ENCODE measurements at places on chromosomes 11 and 22.

- no peak for DNase-seq
Observed at GRCh38 chr11:105769627-105770026, 159.8 kb downstream of the GRIA4 start.

GRCh38 chr22:42560381-42560780 lies 6.6 kb downstream of the SERHL2 start:
- DNase-seq: no peak

DNA sequence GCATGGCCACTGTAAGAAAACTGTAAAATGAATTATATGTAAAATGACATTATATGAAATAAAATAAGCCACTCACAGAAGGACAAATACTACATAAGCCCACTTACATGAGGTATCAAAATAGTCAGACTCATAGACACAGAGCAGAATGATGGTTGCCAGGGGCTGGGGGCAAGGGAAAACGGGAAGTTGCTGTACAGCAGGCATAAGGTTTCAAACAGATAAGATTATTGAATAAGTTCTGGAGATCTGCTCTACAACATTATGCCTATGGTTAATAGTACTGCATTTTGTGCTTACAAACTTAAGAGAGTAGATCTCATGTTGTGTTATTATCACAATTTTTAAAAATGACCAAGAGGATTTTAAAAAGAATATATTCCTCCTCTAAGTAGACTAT lies 32.7 kb upstream of the HEPHL1 start:
- DNase-seq: no peak

DNA sequence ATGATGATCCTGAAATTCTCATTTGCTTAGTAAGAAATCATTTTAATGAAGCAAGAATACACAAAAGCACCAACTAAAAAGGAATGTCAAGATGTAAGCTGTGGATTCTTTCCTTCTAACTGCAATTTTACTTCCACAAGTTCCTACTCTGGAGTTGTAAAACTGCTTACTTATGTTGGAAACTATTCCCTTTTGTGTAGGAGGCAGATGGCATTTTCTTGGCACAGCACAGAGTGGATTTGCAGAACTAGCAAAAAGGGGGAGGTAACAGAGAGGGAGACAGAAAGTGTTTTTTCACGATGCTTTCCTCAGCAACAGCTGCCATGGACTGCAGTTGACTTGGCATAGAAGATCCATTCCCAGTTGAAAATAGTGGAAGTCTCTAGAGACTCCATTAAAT lies 1112.0 kb upstream of the RAG2 start:
- no peak for DNase-seq

GRCh38 chr11:43546561-43547429 lies 133.7 kb upstream of the HSD17B12 start:
- DNase-seq: no peak

- DNase-seq: no peak
Observed at GRCh38 chr11:118948000-118948399, 8.1 kb upstream of the UPK2 start.

GRCh38 chr11:45583981-45584566 lies 81.3 kb downstream of the CHST1 start:
- no peak for DNase-seq

DNA sequence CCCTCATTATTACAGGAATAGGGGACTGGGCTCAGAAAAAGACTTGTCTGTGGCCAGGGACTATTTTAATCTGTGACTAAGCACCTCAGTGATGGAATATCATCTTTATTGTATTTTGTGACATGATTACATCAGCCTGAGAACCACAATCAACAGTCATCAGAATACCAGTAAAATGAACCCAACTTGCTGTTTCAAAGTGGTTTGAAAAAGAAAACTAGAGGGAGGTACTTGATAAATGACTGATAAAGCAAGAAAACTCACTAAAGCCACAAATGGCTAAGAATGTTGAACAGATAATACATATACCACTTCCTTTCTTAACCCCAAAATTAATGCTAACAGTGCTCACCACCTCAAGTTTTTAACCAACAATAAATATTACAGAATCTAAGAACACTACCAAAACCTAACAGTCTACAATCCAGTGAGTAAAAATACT lies 155.7 kb downstream of the ATG16L2 start:
- no peak for DNase-seq

DNA sequence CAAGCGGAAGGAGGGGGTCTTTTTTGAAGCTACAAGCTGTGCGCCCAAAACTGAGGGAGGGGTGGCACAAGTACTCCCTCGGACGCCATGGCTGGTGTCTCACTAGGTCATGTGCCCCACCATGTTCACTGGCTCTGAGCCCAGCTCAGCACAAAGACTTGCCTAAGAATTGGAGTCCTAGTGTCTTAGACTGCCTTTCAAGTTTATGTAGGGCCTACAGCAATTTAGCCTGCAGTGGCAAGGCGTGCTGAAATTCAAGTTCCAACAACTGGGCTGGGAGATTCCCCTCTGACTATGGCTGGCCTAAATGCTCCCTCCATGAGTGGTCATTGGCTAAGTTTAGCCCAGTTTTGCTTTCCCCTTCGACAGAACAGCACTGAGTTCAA lies 27.3 kb downstream of the FCHSD2 start:
- no peak for DNase-seq

GRCh38 chr11:79237703-79238102 lies 203.1 kb downstream of the TENM4 start:
- no peak for DNase-seq

DNA sequence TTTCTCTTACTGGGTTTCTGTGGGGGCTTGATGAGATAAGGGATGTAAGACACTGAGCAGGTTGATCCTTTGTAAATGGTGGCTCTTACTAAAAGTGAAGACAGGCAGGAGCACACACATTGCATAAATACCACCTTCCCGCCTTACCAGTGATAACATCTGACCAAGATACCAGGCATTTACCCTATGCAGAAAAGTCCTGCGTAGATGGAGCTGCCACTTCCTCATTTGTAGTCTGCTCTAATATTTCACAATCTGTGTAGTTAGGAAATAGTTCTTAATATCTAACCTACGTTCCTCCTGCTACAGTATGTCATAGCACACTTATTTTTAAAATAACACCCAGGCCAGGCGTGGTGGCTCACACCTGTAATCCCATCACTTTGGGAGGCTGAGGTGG lies 23.9 kb upstream of the SWAP70 start:
- no peak for DNase-seq

DNA sequence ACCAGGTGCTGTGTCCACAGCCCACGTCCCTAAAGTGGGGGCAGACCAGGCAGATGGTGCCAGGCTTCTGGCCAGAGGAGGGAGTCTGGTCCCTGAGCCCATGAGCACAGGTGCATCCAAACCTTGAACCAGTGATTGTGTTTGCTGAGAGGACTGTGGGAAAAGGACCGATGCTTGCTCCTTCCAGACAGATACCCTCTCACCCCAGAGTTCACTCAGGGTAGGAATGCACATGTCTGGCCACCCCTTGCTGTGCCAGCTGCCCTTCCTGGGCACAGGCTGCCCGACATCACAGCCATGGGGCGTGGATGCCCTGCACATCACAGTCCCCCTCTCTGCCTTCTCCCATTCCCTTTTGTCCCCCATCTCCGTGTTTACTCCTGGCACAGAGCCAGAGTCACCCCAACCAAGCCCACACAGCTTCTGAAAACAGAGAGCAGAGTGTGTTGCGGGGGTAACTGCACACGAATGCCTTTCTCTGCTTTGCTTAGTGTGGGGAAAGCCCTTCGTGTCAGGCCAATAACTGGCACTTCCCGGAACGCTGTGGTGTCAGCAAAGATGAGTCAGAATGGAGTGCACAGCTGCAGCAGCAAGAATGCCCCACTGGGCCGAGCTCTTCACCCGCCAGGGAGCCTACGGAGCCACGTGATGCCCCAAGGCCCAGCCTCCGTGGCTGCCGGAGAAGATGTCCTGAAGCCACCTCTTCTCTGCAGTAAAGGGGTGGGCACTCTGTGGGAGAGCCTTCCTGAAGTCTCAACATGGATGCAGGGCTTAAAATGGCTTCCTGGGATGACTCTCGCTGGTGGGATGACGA lies 7.6 kb downstream of the CARS1 start:
- DNase-seq: no peak

- no peak for DNase-seq
Observed at GRCh38 chr11:45237711-45238315, 48.3 kb downstream of the SYT13 start.

DNA sequence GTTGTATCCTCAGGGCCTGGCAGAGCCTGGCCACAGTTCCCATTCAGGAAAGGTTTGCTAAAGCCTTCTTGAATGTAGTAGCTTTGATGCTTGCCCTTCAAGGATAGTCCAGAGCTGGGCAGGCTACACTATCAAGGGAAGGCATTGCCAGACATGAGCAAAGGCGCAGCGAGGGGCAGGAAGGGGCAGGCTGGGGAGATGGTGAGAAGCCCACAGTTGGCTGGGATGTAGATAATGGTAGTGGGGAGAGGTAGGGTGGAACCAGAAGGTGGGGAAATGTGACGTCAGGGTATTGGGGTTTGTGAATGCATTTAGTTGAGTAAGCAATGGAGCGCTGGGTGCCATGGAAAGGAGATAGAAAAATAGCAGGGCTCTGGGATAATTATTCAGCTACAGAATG lies 28.6 kb downstream of the LRRC32 start:
- DNase-seq: no peak

DNA sequence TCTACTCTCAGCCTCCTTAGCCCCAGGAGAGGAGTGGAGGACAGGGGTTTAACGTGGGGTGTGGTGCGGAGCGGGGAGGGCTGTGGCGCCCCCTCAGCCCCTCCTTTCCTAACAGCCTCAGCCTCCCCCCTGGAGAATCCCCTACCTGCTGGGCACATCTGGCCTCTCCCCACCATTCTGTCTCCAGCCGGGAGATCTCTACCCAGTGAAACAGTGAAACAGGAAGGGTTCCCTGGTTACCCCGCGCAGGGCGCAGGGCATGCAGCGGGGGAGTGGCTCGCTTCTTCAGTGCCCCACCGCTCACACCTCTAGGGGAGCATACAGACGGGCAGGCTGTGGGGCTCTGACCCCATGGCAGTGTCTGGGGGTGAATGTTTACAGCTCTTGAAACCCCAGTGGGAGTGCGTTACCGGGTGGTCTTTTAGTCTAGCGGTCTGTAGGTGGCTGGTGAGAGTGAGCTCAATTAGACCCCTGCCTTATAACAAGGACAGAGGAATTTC lies 54.7 kb upstream of the CCDC188 start:
- no peak for DNase-seq

- no peak for DNase-seq
Observed at GRCh38 chr11:85903406-85903805, 48.2 kb downstream of the CCDC83 start.

DNA sequence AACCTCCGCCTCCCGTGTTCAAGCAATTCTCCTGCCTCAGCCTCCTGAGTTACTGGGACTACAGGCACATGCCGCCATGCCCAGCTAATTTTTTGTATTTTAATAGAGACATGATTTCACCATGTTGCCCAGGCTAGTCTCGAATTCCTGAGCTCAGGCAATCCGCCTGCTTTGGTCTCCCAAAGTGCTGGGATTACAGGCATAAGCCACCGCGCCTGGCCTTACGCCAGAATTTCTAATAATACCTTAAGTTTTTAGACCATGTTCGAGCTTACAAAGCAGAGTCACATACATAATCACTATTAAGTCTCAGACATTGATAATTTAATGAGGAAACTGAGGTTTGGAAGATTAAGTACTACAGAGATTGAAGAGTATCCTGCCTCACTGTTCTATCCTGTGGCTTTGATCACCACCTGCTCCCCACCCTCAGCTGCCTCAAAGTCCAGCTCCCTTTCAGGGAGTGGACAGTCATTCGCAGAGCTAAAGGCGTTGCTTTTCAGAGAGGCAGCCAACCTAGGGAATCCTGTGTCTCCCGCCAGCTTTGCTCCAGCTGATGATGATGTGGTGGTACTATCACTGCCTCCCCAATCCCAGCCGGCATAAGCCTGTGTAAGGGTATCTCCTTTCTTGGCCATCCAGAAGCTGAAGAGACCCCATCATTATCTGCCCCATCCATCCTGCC lies 7.7 kb downstream of the UBASH3B start:
- no peak for DNase-seq

- DNase-seq: no peak
Observed at GRCh38 chr11:31437742-31438435, 68.2 kb downstream of the DNAJC24 start.

DNA sequence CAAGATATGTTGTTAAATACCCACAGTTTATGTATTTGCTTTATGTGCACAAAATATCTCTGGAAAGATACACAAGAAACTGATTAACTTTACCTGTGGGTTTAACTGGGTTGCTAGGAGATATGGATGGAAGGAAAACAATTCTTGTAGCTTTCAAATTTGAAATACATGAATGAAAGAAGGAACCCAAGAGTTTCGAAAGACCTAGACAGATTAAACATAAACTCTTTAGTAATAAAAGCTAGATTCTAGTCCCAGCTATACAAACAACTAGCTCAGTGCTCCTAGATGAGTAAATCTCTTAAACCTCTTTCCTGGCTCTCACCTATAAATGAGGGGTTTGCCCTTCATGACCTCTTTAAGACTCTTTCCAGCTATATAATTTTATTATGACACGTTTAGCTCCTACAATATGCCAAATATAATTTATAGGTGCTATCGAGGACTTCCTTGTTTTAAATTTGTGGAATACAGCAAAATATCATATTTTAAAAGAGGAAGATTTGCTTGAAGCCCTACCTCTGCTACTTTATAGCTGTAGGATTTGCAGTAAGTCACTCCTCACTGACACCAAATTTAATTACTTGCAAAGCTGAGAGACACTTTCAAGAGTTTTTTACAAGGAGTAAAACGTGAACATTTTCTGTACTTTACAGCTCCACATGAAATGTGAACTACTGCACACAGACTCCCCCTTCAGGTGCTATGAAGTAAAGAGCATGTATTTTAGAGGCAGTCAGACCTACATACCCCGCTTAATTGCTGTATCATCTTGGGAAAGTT lies 50.7 kb downstream of the RRAS2 start:
- peak; percentile 12 for DNase-seq

- no peak for DNase-seq
Observed at GRCh38 chr11:114949614-114950351, 271.5 kb downstream of the NXPE2 start.

GRCh38 chr11:120746376-120746775 lies 234.8 kb downstream of the GRIK4 start:
- DNase-seq: no peak

- DNase-seq: no peak
Observed at GRCh38 chr11:95521862-95522261, 267.7 kb downstream of the FAM76B start.

DNA sequence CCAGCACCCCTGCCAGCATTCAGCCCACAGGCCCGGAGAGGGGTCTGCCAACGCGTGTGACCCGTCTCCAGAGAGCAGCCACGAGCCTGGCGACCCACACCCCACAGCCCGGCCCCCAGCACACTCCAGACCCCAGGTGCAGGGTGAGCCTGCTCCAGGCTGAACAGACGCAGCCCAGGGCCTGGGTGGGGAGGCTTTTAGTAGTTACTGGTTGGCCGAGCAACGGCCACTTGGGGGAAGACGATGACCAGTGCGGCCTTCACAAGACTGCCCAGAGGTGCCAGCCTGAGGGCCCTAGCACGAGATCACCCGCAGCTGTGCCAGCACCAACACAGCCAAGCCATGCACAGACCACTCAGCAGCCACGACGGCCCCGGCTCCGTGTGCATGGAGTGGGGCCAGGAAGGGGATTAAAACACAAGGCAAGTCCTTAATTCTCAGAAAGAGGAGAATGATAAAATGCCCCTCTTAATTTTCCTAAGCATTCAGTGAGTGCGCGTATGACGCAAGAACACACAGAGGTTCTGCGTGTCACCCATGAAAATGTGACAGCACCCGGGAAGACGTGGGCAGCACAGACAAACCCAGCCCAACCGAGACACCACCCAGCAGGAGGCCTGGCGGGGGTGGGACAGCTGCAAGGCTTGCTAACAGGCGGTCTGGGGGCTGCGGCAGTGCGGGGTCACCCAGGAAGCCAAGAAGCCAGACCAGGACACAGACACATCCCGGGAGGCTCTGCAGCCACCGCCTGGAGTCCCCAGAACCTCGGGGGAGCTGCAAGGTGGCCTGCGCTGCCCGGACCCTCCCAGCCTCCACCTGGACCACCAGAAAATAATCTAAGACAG lies 47.6 kb downstream of the BRD1 start:
- DNase-seq: no peak
